Islet precursor cell (in vitro differentiated cells): ENCODE measurements at places on chromosomes 5 and 9.

DNA sequence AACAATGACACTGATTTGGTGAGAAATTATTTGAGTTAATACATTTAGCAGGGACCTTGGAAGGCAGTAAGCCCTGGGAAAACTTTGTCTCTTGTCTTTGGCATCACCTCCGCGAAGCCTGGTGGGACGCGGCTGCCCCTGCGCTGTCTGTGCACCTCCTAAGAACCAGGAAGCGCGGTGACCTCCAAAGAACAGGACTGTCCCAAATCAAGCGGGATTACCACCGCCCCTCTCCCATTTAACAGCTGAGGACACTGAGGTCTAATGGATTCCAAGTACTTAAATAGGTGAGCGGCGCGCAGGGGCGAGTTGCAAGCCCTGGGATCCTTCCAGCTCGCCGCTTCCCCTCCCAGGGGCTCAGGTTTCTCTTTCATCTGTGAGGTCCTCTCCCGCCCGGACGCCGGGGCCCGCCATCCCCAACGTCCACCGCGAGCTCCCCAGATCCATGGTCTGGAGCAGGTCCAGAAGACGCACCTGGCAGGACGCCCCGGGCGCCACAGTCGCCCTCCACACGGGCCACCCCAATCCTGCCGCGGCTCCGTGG, 432 bp downstream of the STARD4 start:
- no peak for DNase-seq

GRCh38 chr5:113569396-113569795, 55.9 kb downstream of the YTHDC2 start:
- DNase-seq = no peak

GRCh38 chr9:129311643-129312042, 133.6 kb upstream of the IER5L start:
- no peak for DNase-seq

- DNase-seq = no peak
Observed at GRCh38 chr5:149599375-149599774, 18.1 kb downstream of the ARHGEF37 start.

- DNase-seq = no peak
Observed at GRCh38 chr9:134985451-134985850, 67.7 kb upstream of the FCN1 start.

GRCh38 chr5:82406205-82406773, 128.1 kb upstream of the RPS23 start:
- DNase-seq = no peak

- no peak for DNase-seq
Observed at GRCh38 chr5:113043491-113043931, 66.9 kb downstream of the DCP2 start.

- DNase-seq = no peak
Observed at GRCh38 chr9:100204796-100205195, 105.8 kb downstream of the INVS start.

GRCh38 chr9:38436708-38437107, 12.5 kb upstream of the IGFBPL1 start:
- DNase-seq = no peak

GRCh38 chr9:32554107-32554506, 1.7 kb upstream of the TOPORS start:
- no peak for DNase-seq

DNA sequence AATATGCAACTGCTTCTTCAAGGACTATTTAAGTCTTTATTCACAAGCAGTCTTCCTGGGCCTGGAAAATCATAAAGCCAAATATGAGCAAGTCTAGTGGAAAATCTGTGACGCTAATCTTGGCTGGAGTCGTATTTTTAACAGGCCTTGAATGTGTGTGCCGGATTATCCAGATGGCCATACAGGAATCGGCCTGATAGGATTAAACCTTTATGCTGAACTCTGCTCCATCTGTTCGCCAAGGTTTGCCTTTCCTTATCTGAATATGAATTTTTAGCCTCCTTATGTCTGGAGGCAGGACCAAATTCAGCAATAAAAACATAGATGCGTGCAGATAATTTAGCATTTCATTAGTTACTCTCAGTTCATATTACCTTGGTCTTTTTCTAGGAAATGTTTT, 294.5 kb downstream of the EBF1 start:
- no peak for DNase-seq

DNA sequence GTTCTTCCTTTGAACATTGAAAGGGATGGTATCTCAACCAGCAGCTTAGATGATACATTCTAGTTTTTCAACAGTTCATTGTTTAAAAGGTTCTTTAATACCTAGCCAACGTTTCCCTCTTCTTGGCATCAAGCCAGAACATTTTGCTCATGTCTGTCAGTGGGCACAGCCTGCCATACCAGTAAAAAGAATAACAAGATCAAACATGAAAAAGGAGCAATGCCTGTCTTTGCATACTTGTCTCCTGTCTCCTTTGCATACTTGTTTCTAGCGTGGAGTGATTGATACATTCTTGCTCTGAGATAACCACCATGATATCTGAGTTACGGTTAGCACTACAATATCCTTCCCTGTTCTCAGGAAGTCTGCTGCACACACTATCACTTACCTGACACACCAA, 248.6 kb upstream of the DAPK1 start:
- DNase-seq = no peak

GRCh38 chr9:114143234-114143633, 12.1 kb upstream of the COL27A1 start:
- DNase-seq = no peak

DNA sequence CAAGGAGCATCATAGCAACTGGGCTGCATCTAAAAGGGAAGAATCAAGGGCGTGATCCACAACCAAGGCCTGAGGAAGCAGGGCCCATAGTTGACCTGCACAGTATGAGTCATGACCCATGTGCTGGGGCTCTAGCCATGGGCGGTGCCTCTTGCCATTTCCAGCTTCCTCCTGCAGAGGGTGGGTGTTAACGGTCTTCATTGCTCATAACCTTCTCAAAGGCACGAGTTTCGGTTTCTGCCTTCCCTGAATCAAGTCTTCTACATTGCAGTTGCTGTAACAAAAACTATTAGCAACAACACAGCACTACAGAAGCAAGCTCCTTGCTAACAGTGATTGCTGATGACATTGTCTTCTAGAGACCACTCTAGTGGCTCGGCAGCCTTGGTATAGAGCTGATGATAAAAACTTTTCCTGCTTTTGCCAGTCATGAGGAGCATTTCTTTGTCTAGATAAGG, 66.9 kb downstream of the CTSL start:
- DNase-seq = peak; percentile 81

GRCh38 chr5:79346420-79346824, 110.5 kb downstream of the JMY start:
- peak; percentile 59 for DNase-seq

- DNase-seq = no peak
Observed at GRCh38 chr9:132201780-132202703, 40.2 kb downstream of the NTNG2 start.

DNA sequence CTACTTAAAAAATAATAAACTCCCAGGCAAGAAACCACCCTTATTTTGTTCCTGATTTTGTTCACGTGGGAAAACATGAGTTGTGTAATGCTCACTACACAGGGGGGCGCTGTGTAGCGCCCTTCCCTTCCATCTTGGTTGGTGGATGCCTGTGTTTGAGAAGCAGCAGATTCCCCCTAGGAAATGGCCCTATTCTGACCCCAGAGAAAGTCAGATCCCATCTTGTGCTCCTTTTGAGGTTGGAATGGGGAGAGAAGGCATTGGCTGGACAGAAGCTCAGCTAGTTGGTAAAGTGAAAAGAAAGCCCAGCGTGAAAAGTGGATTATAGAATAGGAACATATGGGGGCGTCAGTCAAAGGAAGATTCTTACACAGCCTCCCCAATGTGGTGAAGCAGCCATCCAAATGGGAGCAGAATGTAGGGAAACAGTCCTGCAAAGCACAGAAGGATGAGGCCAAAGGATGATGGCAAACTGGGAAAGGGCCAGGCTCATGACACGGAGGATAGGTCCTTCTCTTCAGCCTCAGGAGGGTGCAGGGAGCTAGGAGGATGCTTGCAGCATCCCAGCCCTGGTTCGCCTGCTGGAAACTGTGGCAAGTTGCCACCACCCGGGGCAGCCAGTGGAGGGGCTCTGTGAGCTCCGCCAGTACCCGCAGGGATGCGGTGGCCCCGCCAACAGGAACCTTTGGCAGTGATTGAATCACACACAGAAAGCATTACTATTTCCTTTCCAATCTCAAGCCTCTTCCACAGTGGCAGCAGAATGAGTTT, 314.2 kb upstream of the DAP start:
- no peak for DNase-seq

DNA sequence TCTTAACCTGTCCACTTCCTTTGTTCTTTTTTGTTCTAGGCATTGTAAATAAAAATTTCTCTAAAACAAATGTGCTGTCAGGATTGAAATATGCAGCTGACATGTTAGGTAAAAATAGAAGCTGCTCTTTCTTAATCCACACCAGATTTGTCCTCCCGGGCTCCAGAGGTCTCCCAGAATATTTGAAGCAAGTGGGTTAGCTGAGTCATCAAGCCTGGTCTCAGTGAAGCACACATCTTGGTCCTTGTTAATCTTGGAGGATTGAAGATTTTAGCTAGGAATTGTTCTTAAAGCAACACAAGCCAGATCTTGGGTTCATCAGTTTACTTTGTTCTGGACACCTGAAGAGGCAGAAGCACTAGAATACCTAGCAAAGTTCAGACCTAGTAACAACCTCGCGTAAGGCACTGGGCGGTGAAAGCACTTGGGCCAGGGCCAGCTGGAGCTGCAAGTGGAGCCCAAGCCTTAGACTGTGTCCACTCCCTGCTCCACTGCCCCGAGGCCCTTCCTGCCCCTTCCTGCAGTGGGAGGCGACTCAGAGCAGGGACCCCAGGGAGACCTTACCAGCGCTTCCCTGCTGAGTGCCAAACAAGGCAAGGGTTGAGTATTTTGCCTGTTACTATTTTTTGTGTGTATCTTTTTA, 36.5 kb downstream of the HABP4 start:
- DNase-seq = peak; percentile 52

DNA sequence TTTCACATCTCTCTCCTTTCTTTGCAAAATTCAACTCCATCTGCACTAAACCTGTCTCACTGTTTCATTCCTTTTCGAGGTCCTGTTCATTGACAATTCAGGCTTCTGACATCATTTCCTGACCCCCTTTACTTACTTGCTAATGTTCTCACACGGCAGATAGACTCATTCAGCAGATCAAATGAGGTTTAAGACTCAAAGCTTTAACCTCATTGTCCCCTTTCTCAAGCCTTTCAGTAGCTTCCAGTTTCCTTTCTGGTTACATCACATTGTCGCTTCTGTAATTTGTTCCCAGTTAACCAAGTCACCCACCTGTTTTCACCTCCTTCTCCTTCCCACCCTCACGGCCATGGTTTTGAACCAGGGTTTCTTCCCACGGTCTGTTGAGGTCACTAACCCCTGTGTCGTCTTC, 143.4 kb upstream of the OTULINL start:
- no peak for DNase-seq

GRCh38 chr5:156394642-156395305, 67.8 kb downstream of the SGCD start:
- no peak for DNase-seq

- no peak for DNase-seq
Observed at GRCh38 chr9:108456903-108457302, 398.9 kb downstream of the ACTL7B start.

DNA sequence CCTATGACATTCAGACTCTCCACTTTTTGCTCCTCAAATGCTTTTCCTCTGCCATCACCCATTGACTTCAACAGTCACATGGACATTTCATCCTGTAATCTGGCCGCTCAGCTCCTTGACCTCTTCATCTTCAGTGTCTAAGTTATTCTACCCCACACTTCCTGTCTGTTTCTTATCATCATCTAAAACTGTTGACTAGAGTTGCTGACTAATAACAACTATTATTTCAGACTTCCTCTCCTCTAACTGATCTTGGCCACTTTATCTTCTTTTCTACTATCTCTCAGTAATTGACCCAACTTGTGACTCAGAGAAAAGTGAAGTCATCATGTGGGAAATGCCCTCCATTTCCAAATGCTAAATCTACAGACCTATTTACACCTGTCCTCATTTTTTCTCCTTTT, 254.7 kb upstream of the TRPC7 start:
- DNase-seq = peak; percentile 83

GRCh38 chr9:92714787-92715487, 45.0 kb upstream of the IPPK start:
- no peak for DNase-seq

GRCh38 chr9:88926781-88927505, 64.3 kb upstream of the S1PR3 start:
- no peak for DNase-seq

- peak; percentile 51 for DNase-seq
Observed at GRCh38 chr5:102138243-102138653, 157.8 kb downstream of the SLCO4C1 start.

DNA sequence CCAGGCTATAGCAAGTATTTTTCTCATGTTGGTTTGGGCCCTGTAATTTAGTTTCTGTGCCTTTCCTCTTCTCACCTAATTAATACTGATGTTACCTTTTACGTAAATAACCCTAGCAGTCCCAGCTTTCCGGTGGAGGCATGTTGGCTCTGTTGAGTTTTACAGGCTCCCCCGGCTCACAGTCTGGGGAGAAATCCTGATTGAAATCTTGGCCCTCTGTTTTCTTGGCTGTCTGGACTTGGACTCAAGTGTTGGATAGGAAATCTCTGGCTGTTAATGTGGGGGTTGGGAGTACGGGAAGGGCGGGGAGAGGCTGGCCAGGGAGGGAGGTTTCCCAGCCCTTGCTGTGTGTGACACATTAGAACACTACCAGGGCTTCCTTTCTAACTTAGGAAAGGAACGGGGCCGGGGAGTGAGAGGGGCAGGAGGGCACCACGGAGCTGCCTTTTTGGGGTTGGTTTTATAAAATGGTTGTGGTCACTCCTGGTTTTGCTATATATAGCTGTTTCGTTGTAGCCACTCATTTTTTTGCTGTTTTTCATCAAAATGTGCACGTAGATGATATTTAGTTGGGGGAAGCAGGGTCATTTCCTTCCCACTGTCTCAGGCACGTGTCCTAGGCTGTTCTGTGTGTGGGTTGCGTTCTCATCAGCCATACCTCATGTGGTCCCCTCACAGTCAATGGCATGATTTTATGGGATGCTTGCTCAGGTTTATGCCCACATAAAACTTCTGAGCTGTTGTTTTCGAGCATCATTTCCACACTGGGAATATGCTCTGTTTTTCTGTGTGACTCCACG, 11.0 kb downstream of the TRIO start:
- DNase-seq = peak; percentile 97

- no peak for DNase-seq
Observed at GRCh38 chr5:34598177-34598794, 57.8 kb upstream of the RAI14 start.

- no peak for DNase-seq
Observed at GRCh38 chr9:126490871-126491567, 122.7 kb upstream of the LMX1B start.

GRCh38 chr5:65742565-65743231, 20.7 kb downstream of the NLN start:
- no peak for DNase-seq

GRCh38 chr5:56910210-56910965, 992 bp downstream of the SETD9 start:
- DNase-seq = no peak

- no peak for DNase-seq
Observed at GRCh38 chr9:88786291-88787079, 204.8 kb upstream of the S1PR3 start.

GRCh38 chr9:4855841-4856240, 63.1 kb downstream of the RCL1 start:
- DNase-seq = peak; percentile 80
